Pancreas (tissue), 10 donors: ENCODE measurements at places on chromosomes 7 and 10. TPM values are rescaled to one million over a fixed set of nuclear protein-coding genes. Genes with fewer than 3 reads are reported as not detected.

The GRID1 gene
- 0.05 TPM for polyA plus RNA-seq

The PAPOLB gene
- not detected for polyA plus RNA-seq

The PNLIPRP3 gene
- not detected for polyA plus RNA-seq

The MOGAT3 gene
- not detected for polyA plus RNA-seq

The COL13A1 gene
- 2.2 TPM for polyA plus RNA-seq

The CH25H gene
- 0.92 TPM for polyA plus RNA-seq

DNA sequence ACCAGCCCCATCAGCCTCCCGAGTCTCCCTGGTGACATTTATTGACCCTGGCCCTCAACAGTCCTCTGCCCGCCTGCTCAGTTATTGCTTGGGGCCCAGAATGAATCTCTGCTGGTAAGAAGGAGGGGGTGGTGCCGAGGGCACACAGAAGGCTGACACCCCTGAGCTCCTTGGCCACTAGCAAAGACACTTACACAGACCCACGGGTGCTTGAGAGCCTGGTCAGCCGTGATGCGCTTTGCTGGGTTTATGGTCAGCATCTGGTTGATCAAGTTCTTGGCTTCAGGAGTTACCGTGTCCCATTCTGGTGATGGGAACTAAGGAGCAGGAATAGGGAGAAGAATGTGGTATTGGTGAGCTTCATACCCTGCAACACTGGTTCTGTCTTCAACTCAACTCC lies 27.3 kb downstream of the CAMK2G start:
- no peak overlapping the region for H3K4me3 ChIP-seq
- H3K27me3 ChIP-seq = no peaks in the 10 kb centered on the region
- no peak overlapping the region for H3K27ac ChIP-seq
- H3K36me3 ChIP-seq = no peaks in the 10 kb centered on the region
- no peaks in the 10 kb centered on the region for H3K4me1 ChIP-seq

GRCh38 chr10:132624847-132625471 lies 87.4 kb downstream of the INPP5A start:
- H3K36me3 ChIP-seq = no peaks in the 10 kb centered on the region
- no peak for DNase-seq
- H3K27me3 ChIP-seq = no peaks in the 10 kb centered on the region
- H3K27ac ChIP-seq = no peak overlapping the region
- H3K4me1 ChIP-seq = peaks cover 8% of the 10 kb centered on the region

DNA sequence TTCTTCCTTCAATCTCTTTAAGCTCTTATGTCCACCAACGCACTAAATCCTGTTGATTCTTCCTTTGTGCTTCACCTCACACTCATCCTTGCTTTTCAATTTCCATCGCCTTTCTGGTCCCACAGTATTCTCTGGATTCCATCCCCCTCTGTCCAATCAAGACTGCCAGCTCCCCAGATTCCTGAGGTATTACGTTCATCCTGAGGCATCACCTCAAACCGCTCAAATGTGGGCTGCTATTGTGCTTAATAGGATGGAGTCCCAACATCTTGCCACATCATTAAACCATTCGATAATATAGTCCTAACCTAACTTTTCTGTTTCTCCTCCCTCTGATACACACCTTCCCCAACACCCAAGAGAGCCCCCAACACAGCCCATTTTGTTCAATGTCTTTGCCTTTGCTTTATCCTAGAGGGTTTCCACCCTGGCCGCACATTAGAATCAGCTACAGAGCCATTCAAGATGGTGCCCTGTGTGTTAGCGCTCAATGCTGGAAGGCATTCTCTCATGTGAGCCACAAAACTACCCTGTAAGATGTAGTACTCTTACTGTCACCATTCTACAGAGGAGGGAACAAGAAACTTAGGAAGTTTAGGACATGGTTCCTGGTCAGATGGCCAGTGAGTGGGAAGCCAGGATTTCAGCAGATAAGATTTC lies 79.5 kb upstream of the LEP start:
- no peaks in the 10 kb centered on the region for H3K36me3 ChIP-seq
- no peak for DNase-seq
- H3K4me1 ChIP-seq = no peaks in the 10 kb centered on the region
- H3K4me3 ChIP-seq = no peak overlapping the region
- no peaks in the 10 kb centered on the region for H3K27me3 ChIP-seq

DNA sequence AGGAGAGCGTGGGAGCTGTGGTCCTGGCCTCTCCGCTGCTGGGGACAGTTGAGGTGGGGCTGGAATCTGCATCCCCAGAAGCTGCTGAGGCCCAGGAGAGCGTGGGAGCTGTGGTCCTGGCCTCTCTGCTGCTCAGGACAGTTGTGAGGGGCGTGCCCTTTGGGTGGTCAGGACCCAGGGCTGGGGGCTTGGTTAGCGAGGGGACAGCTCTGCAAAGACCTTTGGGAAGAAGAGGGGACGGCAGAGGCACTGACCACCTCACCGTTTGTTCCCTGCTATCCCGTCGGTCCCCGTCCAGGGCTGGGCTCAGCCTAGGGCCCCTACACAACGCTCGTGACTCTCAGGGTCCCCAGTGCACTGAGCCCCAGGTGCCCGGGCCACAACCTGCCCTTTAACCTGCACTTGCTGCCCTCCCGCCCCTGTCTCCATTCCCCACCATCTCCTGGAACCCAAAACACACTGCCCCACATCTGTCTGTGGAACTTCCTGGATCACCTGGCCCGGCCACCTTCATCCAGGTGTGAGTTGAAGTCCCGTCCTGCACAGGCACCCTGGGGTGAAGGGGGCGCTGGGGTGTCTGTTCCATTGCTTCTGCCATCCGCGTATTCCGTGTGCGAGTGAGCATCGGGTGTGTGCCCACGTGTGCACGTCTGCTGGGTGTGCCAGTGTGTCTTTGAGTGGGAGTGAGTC lies 14.1 kb downstream of the FOXL3 start:
- H3K4me1 ChIP-seq = no peaks in the 10 kb centered on the region
- H3K36me3 ChIP-seq = no peaks in the 10 kb centered on the region
- no peak overlapping the region for H3K4me3 ChIP-seq
- no peak overlapping the region for H3K27ac ChIP-seq
- no peaks in the 10 kb centered on the region for H3K27me3 ChIP-seq

- H3K36me3 ChIP-seq = no peaks in the 10 kb centered on the region
- no peaks in the 10 kb centered on the region for H3K4me1 ChIP-seq
- H3K4me3 ChIP-seq = peak within 1 kb of the TSS; percentile 69
- DNase-seq = peak; percentile 88
These were observed at the start of gene CNNM1 for GRCh38 chr10:99329304-99329553. Gene CNNM1, plus strand, starts transcription at chr10:99329356. Its CDS starts 32 bp downstream, at chr10:99329388.

DNA sequence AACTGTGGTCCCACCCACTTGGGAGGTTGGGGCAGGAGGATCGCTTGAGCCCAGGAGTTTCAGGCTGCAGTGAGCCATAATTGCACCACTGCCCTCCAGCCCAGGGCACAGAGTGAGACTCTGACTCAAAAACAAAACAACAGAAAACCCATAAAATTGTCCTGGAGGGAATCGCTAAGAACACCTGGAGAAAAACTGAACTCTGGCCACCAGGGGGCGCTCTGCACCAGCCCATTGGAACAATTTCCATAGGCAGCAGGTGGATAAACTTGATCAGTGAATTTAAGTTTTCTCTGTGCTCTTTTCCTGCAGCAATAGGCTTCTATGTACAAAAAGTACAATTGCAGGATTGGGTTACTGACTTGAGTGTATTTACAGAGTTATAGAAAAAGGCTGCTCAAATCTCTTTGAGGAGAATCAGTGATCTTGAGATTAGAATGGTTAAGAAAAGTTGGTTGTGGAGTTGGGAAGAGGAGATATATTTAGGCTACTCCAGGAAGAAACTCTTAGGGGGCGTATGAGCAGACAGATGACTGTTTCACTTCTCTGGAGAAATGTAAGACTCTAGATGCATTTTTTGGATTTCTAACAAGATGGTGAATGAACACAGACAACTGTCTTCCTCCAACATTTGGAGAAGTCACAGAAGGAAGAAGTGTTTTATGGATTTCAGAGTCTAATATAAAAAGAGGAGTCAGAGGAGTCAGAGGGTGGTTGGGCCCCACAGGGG lies 274.9 kb upstream of the GALNT17 start:
- H3K4me1 ChIP-seq = no peaks in the 10 kb centered on the region
- H3K27me3 ChIP-seq = no peaks in the 10 kb centered on the region
- peak; percentile 74 for DNase-seq
- H3K36me3 ChIP-seq = no peaks in the 10 kb centered on the region
- H3K4me3 ChIP-seq = no peak overlapping the region

DNA sequence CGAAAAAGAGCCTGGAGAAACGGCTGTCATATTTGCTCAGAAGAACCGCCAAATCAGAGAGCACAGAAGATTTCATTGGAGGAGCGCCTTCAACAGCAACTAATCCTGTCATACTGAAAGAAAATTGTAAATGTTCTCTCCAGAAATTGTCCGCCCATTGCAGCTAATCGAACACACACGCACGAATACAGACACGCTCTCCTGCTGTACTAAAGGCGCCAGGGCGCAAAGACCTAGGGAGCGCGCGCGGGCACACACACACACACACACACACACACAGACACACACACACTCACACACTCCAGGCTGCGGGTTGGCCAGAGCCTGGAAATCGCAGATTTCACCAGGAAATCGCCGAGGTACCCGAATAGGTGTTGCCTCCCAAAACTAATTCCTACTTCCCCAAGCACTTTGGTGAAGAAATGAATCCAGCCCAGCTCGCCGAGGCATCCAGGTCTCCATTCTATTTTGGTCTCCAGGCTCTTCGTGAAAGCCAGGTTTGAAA lies at the start of gene CHRM2:
CHRM2 (plus strand) TSS at position 157 of the 505 bp plus-strand sequence. CDS start 146,214 bp downstream, outside the sequence.
- H3K4me1 ChIP-seq = no peaks in the 10 kb centered on the region
- peaks cover 3% of the 10 kb centered on the region for H3K27me3 ChIP-seq
- H3K27ac ChIP-seq = no peak within 1 kb of the TSS
- no peak for DNase-seq
- H3K36me3 ChIP-seq = no peaks in the 10 kb centered on the region

GRCh38 chr10:8051851-8052257 lies 2.6 kb upstream of the GATA3 start:
- H3K27me3 ChIP-seq = peaks cover 24% of the 10 kb centered on the region
- peaks cover 24% of the 10 kb centered on the region for H3K4me1 ChIP-seq
- no peak for DNase-seq
- H3K36me3 ChIP-seq = no peaks in the 10 kb centered on the region

- H3K36me3 ChIP-seq = no peaks in the 10 kb centered on the region
- H3K27ac ChIP-seq = no peak overlapping the region
- H3K27me3 ChIP-seq = no peaks in the 10 kb centered on the region
- peaks cover 6% of the 10 kb centered on the region for H3K4me1 ChIP-seq
These were observed 13.0 kb downstream of the AKAP9 start for GRCh38 chr7:91953618-91954017.

- H3K27me3 ChIP-seq = no peaks in the 10 kb centered on the region
- no peaks in the 10 kb centered on the region for H3K36me3 ChIP-seq
- H3K4me3 ChIP-seq = no peak overlapping the region
- DNase-seq = no peak
- no peaks in the 10 kb centered on the region for H3K4me1 ChIP-seq
These were observed 319.2 kb downstream of the CDC14C start for GRCh38 chr7:49243521-49243920.

DNA sequence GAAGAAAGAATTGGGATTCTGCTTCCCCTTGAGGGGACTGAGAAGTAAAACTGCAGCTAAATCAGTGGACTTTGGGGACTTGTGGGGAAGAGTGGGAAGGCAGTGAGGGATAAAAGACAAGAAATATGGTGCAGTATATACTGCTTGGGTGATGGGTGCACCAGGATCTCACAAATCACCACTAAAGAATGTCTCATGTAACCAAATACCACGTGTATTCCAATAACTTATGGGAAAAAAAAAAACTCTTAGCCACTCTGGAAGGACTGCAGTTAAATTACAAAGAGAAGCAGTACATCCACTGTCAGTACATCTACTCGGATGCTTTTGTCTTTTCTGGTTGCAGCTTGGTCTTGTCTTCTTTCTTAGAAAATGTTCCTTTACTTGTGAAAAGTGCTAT lies 27.4 kb upstream of the GOT1 start:
- no peaks in the 10 kb centered on the region for H3K36me3 ChIP-seq
- H3K27me3 ChIP-seq = no peaks in the 10 kb centered on the region
- no peak overlapping the region for H3K4me3 ChIP-seq
- no peak for DNase-seq

DNA sequence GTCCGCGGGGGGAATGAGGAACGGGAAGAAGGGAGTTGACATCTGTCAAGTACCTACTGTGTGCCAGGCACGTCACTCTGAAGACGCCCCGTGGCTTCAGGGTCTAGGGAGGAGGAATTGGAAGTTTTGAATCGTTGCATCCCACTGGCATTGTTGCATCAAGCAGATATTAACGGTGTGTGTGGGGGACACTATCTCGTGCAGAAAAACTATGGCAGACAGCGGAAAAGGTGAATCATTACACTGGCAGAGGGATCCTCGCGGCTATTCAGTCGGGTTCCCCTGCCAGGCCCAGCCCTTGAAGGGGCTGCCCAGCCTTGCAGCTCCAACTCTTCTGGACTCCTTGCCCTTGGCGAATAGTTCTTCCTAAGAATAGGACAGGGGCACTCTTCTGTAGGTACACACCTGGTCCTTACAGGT lies 1.0 kb upstream of the KIAA1549 start:
- H3K4me1 ChIP-seq = peaks cover 22% of the 10 kb centered on the region
- H3K27ac ChIP-seq = no peak overlapping the region
- peak overlapping the region; percentile 40 for H3K4me3 ChIP-seq
- no peaks in the 10 kb centered on the region for H3K36me3 ChIP-seq
- DNase-seq = no peak

GRCh38 chr10:113015201-113015600 lies 65.2 kb downstream of the TCF7L2 start:
- no peak for DNase-seq
- H3K4me3 ChIP-seq = no peak overlapping the region
- H3K4me1 ChIP-seq = peaks cover 20% of the 10 kb centered on the region

- peaks cover 8% of the 10 kb centered on the region for H3K36me3 ChIP-seq
- H3K4me1 ChIP-seq = no peaks in the 10 kb centered on the region
- H3K27ac ChIP-seq = no peak overlapping the region
- no peak for DNase-seq
- no peaks in the 10 kb centered on the region for H3K27me3 ChIP-seq
- no peak overlapping the region for H3K4me3 ChIP-seq
These were observed 49.1 kb upstream of the BTBD16 start for GRCh38 chr10:122221958-122222357.

DNA sequence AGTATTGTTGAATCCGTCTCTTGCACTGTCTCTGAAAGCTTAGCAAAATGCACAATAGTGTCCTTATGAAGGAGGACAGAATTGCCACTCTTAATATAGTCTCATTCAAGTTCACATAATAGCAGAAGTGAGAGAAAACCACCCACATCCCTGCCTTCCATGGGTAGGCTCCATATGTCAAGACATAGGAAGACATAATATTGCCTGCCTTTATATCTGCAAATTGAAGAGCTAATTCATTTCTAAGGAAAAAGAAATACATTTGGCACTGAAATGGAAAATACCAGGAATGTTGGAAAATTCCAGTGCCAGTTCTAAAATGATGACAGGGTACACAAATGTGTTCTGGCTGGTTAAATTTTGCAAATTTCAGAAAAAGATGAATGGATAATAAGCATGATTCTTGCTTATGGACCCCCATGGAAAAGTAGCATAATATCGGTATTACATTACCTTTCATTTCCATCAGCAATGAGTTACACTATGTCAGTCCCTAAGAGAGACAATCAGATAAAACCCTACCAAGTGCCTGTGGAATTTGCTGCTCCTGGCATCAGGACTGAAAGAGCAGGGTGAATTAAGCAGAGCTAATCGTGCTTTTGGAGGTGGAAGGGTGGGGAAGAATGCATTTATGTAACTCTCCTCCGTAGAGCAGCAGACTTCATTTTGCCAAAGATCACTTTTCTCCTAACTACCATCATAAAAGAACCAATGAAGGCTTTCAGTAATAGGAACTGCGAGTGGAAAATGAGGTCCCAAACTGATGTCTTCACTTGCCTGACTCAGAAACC lies 312.6 kb downstream of the FGFR2 start:
- no peaks in the 10 kb centered on the region for H3K27me3 ChIP-seq
- DNase-seq = no peak
- no peaks in the 10 kb centered on the region for H3K36me3 ChIP-seq
- H3K4me1 ChIP-seq = no peaks in the 10 kb centered on the region
- H3K4me3 ChIP-seq = no peak overlapping the region
- H3K27ac ChIP-seq = no peak overlapping the region
